G401 (cell line): ENCODE measurements at places on chromosomes 16 and 17. TPM values are rescaled to one million over a fixed set of nuclear protein-coding genes. Genes with fewer than 3 reads are reported as not detected.
A peak's percentile ranks its signal among the peaks of the same experiment; 100 is the strongest.

DNA sequence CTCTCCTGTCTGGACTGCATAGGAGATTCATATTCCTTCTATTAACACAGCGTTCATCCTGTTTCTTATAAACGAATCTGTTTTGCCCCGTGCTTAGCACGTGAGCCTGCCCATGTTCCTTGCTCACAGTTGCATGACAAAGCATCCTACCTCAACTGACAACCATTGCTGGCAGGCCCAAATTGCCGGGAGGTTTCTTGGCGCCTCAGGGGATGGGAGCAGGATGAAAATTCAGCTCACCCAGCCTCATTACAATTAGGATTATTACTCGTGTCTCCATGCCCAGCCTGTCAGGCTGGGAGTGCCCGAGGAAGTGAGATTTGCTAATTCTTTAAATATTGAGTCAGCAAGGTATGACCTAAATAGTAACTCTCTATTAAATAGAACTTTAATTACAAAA lies 36.7 kb upstream of the HELZ start:
- peak; percentile 38 for DNase-seq

DNA sequence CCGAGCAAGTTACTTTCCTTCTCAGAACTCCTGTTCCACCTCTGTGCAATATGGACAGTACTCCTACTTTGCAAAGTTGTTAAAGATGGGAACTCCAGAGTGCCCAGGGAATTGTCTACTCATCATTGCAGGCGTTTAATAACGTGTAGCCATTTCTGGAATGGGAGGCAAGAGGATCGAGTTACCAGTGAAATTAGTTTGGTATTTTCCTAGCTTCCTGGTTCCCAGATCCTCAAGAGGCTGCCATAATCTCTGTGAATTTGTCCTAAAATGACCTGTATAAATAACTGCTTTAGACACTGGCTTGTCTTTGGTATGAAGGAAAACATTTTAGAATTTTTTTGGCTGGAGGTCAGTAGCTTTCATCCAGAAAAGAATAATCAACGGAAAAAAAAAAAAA lies 27.7 kb downstream of the WWOX start:
- DNase-seq = no peak

DNA sequence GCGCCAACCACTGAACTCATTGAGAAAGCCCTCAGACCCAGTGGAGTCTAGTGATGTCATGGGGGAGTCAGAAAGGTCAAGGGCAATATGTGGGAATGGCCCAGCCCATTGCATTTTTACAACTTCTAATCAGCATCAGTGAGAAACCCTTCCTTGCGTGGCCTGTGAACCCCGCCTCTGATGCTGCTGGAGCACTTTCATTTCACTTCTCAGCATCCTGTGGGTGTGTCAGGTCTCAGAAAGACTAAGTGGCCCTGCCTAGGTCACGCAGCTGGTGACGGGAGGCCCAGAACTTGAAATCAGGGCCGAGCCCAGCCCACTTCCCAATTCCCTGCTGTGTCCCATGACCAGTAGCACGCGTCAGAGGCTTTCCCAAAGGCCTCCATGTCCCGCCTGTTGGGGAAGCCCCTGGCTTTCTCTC lies 6.1 kb downstream of the DNAI2 start:
- DNase-seq = no peak

DNA sequence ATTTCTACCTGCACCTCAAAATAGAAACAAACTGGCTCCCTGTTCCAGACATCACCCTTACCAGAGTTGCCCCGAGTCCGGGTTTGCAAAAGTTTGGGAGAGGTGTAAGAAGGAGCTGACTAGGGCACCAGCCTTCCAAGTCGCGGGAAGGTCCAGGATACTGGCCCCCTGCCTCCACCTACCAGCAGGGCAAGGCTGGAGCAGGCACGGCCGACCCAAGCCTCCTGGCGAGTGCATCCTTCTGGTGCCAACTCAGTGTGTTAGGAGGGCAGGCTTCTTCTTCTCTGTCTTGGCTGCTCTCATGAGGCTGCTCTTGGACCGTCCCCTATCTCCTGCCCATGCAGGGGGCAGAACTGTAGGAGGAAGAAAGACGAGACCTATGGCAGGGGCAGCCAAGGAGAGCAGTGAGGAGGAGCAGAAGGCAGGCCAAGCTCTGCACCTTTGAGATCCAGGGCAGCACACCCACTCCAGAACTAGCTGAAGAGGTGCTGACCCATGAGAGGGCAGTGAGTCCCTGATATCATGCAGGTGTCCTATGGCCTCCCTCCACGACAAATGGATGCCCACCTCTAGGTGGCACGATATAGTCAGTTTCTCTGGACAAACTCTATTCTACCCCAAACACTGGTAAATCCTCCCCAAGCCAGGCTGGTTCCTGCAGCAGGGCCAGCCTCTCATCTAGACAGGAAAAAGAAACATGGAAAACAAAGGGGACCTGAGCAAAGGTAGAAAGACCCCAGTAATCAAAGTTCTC lies 54.4 kb downstream of the CYTH1 start:
- no peak for DNase-seq

DNA sequence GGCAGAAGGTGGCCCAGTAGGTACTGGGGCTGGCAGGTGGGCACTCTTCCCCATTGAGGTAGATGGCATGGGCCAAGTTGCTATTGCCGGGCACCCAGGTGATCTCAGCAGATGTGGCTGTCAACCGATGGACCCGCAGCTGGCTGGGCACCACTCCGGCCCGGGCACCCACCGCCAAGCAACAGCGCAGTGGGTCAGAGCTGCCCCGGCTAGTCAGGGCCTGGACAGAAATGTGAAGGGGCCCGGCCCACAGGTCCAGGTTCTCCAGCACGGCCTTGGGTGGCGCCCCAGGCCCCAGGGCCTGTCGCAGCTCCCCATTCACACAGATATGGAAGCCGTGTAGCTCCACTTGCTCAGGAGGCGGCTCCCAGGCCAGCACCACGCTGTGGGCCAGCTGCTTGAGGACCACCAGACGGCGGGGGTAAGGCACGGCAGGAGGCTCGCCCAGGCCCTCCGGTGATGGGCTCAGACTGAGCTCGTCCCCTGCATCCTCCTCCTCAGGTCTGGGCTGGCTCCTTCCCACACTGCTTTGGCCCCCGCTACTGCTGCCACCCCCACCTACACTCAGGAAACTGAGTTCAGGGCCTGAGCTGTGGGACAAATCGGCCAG lies 16.5 kb downstream of the TSPOAP1 start:
- no peak for DNase-seq

GRCh38 chr17:61305024-61305423 lies 94.6 kb upstream of the TBX2 start:
- DNase-seq = no peak

KRT27 gene
- total RNA-seq = not detected in 2 replicates

SMIM5 gene
- total RNA-seq = not detected in 2 replicates

DNA sequence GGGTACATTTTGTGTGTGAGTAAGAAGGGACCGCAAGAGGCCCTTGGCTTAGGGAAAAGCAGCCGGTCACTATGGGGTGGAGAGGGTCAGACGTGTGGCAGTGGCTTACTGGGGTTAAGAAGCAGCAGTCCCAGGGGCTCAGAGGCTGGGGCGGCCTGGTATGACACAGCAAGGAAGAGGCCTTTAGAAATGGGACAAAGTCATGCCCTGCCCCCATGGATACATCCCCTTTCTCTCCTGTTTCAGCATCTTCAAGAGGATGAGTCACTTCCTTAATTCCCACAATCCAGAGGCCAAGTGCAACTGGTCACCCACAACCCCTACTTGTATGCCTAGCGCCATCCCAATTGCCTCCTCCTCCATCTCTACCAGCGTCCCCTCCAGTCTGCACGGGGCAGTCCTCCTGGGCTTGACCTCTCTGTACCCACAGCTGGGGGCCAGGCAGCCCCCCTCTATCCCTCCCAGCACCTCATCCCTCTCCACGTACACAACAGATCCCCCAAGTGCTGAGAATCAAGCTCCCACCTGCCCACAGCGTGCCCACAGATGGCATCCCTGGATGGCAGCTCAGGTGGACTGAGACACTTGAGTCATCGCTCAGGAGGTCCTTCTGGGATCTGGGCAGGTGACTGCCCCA lies 6.9 kb upstream of the EFTUD2 start:
- no peak for DNase-seq

GRCh38 chr16:19843371-19843770 lies 41.3 kb downstream of the GPRC5B start:
- no peak for DNase-seq
